Fibroblast of skin of back (primary cell): ENCODE measurements at places on chromosomes 6 and 20.

- DNase-seq = no peak
These were observed 18.4 kb downstream of the CTNNBL1 start for GRCh38 chr20:37711994-37712964.

- no peak for DNase-seq
These were observed 683 bp upstream of the ARHGAP18 start for GRCh38 chr6:129710450-129711270.

DNA sequence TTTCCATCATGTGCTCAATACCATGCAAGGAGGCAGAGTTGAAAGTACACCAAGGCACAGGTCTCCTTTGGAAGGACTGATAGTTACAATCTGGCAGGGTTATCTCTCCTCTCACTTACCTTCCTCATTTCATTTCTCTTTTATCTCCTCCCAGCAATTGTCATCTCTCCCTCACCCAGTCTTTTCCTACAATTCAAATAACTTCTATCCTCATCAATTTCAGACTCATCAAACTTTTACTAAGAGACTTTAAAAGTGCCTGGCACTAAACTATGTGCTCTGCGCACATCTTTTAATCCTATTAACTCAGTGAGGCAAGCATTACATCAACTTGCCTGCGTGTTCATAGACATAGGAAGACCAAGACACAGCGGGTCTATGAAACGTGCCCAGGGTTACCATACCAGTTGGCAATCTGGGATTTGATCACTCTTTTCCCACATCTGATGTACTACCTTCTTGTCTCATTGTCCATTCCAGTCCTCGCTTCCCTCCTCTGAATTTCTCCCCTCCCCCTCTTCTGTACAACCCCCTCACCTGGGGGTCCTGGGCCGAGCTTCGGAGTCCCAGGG is 1.2 kb downstream of the VARS1 start:
- DNase-seq = peak; percentile 33

GRCh38 chr6:53943395-53943794 is 148.6 kb downstream of the LRRC1 start:
- no peak for DNase-seq

DNA sequence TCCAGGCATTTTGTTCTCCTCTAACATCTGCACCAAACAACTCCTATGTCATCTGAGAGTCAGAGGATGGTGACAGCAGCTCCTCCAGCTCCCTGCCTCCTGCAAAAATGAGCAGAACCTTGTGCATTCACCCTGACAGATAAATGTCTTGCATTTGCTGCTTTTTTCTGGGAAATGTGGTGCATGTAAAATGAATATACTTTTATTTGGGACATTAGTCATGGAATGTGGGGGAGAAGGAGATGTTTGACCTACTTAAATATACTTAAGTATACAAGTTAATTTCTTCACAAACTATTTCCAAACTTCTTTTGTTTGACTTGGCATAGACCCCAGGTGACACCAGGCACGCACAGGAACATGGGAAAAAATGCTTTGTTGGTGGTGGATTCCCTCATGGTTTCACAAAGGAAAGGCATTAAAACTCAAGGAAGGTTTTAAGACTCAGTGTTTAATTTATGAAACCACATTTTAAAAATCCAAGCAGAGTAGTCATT is 181.8 kb upstream of the MCHR2 start:
- peak; percentile 97 for DNase-seq

- DNase-seq = peak; percentile 92
These were observed 140.1 kb upstream of the SPACA1 start for GRCh38 chr6:87907521-87907920.

GRCh38 chr6:161048641-161049040 is 57.1 kb downstream of the MAP3K4 start:
- peak; percentile 87 for DNase-seq

- no peak for DNase-seq
These were observed 3.2 kb downstream of the ZKSCAN4 start for GRCh38 chr6:28248916-28249315.

- DNase-seq = no peak
These were observed 132.4 kb downstream of the EYA2 start for GRCh38 chr20:47027042-47027441.

GRCh38 chr20:63086421-63087235 is 79.9 kb upstream of the BHLHE23 start:
- DNase-seq = no peak

DNA sequence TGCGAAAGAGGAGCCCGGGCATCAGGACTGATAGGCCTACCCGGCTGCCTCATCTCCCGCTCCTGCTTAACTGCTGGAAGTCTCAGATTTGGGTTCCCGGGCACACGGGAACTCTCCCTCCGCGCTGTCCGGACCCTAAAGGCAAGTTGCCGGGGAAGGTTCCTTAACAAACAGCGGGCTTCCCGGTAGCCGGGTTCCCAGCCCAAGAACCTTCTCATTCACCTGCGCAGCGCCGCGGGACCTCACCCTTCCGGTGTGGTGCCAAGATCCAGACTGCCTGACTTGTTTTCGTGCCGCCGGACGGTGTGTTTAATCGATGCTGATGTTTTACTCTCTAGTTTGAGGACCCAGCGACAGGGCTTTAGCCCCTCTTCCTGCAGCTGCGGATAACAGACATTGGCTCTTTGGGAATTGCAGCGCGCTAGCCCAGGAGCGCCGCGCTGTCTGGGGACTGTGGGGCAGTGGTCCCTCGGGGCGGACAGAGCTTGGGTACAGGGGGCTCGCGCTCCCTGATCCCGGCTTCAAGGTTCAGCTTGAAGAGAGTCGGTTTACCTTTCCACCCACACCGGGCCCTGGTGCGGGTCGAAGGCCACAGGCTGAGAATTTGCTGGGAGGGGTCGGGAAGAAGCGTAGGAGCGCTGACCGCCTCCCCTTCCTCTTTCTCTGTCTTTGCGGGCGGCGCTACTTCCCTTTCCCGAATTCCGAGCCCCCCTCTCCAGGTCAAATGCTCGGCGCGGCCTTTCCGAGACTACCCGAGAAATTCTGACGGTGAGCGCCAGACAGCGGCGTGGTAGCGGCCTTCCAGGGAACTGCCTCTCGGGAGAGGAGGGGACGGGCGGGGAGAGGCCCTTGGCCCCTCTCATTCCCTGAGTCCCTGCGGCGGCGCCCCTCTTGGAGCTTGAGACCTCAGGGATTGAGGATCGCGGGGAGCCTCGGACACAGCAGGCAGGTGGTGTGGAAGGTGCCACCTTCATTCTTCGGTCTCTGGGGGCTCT is 17.2 kb downstream of the ABT1 start:
- no peak for DNase-seq

- DNase-seq = no peak
These were observed 15.9 kb downstream of the PFDN4 start for GRCh38 chr20:54223751-54224150.

- no peak for DNase-seq
These were observed 48.9 kb downstream of the EBF4 start for GRCh38 chr20:2741463-2741862.

GRCh38 chr20:51531141-51531710 is 11.3 kb downstream of the NFATC2 start:
- DNase-seq = peak; percentile 35

GRCh38 chr6:154792761-154793160 is 59.5 kb downstream of the SCAF8 start:
- DNase-seq = peak; percentile 16

GRCh38 chr6:71468038-71468437 is 179.4 kb downstream of the OGFRL1 start:
- no peak for DNase-seq

GRCh38 chr6:144718431-144718830 is 433.3 kb downstream of the UTRN start:
- DNase-seq = peak; percentile 61

DNA sequence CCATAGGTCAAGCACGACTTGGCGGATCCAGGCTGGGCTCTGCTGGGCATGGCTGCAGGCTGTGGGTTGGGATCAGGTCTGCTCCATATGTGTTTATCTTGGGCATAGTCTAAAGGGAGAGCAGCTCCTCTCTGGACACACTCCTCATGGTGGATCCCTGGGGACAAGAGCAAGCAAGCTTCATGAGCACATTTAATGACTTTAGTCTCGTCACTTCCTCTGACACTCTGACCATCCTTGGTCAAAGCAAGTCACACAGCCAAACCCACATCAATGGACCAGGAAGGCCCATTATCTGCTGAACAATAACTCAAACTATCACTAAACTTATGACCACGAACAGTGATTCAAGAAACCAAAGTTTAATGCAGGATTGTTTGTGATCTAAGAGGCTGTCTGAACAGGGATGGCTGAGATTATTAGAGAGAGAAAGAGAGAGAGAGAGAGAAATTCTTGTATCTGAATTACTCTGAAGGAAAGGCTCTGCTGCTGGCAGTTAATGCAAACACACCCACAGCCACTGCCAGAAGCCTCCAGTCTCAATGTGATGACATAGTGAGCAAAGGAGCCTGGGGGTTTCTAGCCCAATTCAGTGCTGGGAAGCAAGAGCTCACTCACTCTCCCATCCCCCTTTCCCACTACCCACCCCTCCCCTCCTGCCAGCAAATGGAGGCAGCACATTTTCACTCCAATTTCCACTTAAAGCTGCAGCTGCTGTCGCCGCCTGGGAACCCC is 490.2 kb upstream of the SULF2 start:
- DNase-seq = peak; percentile 18

DNA sequence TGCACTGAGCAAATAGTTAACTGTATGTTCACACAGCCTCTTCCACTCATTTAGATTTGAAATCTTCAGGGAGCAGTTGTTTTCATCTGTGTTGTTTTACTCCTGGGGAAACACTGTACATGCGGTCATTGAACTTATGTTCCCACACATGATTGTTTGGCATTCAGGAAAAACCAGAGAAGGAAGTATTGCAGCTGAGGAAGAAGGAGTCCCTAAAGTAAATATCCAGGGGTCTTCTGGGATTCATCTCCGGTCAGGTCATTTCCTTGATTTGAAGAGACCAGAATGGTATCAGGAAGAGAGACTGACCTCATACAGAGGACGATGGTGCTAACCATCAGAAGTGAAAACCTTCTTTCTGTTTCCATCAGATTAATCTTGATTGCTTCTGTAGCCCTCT is 52.5 kb downstream of the DCBLD1 start:
- DNase-seq = no peak

GRCh38 chr20:50226093-50226974 is 35.7 kb downstream of the CEBPB start:
- DNase-seq = peak; percentile 46

DNA sequence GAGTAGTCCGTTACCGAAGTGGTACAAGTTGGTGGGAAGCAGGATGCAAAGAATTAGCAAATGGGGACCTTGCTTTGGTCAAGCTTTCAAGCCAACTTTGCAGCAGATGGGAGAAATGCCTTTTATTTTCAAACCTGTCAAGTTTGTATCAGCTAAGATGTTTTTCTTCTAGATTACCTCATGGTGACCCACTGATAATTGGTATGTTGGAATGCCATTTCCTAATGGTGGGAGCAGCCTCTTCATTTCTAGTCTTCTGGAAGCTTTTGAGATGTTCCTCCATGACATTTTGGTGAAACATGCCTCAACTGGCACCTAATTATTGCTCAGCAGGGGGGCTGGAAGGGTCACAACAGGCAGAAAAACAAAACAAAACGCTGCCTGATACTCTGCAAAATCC is 43.7 kb downstream of the ADNP start:
- no peak for DNase-seq

DNA sequence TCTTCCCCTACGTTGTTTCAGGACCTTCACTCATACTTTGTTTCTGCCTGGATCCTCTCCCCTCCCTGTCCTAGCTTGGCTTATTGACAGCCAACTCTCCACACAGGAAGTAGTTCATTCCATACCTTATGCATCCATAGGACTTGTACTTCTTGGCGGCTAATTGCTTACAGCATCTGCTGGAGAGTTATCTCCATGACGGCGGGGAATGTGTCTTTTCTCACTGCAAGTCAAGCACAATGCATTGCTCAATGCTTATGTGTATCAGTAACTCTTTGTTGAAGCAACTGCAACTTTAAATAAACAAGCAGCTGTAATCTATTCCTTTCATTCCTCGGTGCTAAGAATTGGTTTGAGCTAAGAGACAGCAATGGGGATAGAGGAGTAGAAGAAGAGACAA is 551.3 kb upstream of the EPHA7 start:
- no peak for DNase-seq

- no peak for DNase-seq
These were observed 106.2 kb upstream of the ARMC2 start for GRCh38 chr6:108742041-108742440.

DNA sequence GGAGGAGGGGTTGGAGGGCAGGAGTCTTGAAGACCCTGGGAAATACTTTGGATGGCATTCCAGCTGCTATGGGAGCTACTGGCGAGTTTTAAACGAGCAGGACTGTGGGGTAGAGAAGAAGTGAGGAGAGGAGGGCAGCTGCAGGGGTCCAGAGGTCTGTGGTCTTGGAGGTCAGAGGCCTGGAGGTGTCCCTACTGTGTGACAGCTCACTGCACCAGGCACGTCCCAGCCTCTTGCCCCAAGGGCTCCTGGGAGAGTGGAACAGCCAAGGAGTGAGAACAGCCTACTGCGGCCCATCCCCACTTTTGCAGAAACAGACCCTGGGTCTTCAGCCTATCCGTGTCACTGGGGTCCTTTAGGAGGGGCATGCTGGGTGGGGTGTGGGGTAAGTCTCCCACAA is 2.9 kb upstream of the NOL4L start:
- DNase-seq = no peak

GRCh38 chr20:45998761-45999160 is 9.9 kb upstream of the MMP9 start:
- no peak for DNase-seq

GRCh38 chr20:51425347-51426106 is 117.0 kb downstream of the NFATC2 start:
- DNase-seq = no peak

DNA sequence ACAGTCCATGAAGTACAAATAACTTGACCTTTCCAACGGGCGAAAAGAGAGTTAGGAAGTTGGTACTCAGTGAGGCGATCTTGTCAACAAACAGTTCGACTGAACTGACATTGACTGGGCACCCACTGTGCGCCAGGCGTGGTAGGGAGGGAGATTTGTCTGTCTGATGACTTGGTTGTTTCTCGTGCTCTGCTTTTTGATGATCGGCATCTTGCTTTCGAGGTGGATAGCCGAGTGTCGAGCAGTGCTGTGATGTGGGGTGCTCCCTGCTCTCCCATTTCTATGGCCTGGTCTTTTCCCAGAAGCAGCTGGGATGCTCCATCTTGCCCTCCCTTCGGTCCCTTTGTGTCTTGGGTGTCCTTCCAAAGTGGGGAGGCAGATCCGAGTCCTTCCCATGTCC is 30.4 kb downstream of the RPP40 start:
- no peak for DNase-seq

GRCh38 chr6:11705483-11705882 is 73.1 kb downstream of the ADTRP start:
- no peak for DNase-seq

DNA sequence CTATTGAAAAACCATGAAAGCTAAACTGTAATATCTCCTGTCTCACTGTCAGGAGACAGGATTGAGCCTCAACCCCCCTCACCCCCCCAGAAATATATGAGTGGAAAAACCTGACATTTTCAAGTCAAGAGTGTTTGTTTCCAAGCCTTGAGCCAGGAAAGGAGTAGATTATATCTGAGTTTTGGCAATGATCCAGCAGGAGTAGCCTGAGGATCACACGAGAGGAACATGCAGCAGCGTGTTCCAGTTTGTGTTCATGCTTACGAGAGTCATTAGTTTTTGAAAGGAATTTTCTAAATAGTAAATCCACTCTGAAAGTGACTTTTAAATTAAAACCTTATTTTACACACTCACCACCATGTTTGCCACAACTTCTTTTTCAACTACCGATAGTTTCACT is 15.8 kb downstream of the IL22RA2 start:
- DNase-seq = no peak
